Liver (tissue), 10 donors: ENCODE measurements at places on chromosomes 11 and 22. TPM values are rescaled to one million over a fixed set of nuclear protein-coding genes. Genes with fewer than 3 reads are reported as not detected.

GRCh38 chr11:86910592-86910991 is 44.6 kb downstream of the FZD4 start:
- DNase-seq: no peak

- no peak for DNase-seq
Measured at GRCh38 chr22:29212743-29213142, 7.0 kb downstream of the EMID1 start.

GRCh38 chr22:24421428-24421931 is 5.9 kb upstream of the ADORA2A start:
- no peak for DNase-seq

DNA sequence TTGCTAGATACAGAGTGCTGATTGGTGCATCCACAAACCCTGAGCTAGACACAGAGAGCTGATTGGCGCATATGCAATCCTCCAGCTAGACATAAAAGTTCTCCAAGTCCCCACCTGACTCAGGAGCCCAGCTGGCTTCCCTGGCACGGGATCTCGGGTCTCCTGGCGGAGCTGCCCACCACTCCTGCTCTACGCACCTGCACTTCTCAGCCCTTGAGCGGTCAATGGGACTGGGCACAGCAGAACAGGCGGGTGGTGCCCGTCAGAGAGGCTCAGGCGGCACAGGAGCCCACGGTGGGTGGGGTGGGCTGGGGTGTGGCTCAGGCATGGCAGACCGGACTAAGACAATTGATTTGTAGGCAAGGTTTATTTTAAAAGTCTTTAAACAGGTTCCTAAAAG is 1365.5 kb downstream of the FAM181B start:
- DNase-seq: no peak

DNA sequence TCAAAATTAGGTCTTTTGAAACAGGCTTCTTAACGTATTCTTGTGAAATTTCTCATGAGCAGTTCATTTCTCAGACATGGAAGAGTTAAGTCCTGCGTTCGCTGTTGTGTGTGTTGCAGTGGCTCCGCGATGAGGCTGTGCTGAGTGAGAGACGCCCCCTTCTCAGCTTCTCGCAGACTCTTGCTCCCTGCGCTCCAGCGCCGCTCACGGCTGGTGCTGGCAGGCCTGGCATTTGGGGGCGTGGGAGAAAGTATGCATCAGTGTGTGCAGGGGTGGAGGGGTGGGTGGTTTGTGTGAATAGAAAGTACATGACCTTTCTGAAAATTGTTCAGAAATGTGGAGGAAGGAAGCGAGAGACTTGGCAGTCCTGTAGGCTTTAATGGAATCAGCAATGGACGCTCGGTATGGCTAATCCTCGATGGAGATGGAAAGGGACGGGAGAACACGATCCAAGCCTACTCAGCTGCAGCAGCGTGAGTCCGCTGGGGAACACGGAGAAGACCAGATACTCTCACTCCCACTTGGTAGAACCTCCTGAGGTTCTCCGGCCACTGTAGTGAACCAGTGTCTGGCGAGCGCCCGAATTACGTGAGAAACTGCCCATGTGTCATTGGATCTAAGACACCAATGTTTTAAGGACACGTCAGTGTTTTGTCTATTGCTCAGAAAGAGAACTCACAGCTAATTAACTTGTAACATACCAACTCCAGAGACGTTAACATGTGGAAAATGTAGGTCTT is 5.9 kb downstream of the TAB1 start:
- no peak for DNase-seq

GRCh38 chr11:13082588-13082987 is 73.5 kb downstream of the RASSF10 start:
- no peak for DNase-seq

- no peak for DNase-seq
Measured at GRCh38 chr11:22347857-22348487, 9.8 kb downstream of the SLC17A6 start.

- DNase-seq: no peak
Measured at GRCh38 chr11:35377262-35377661, 42.1 kb downstream of the SLC1A2 start.

The KLHDC7B gene
- 0.08 TPM for total RNA-seq

The MIOX gene
- not detected for total RNA-seq

The CYP2D6 gene
- total RNA-seq: 23.8 TPM

The SLC39A13 gene
- 13.0 TPM for total RNA-seq

The UBQLN3 gene
- 0.33 TPM for total RNA-seq

The GLYAT gene
- 142 TPM for total RNA-seq

The KCNJ11 gene
- 0.75 TPM for total RNA-seq
